Gastrocnemius medialis (tissue), 4 donors: ENCODE measurements at places on chromosomes 6 and 20. TPM values are rescaled to one million over a fixed set of nuclear protein-coding genes. Genes with fewer than 3 reads are reported as not detected.

The ZNF391 gene
- total RNA-seq = 0.27 TPM

The BPIFA3 gene
- total RNA-seq = not detected

The LTA gene
- total RNA-seq = not detected

The AARS2 gene
- total RNA-seq = 4.4 TPM

The POLH gene
- total RNA-seq = 5.7 TPM

The TUBB2B gene
- 3.5 TPM for total RNA-seq

The RNF39 gene
- total RNA-seq = not detected

The TNXB gene
- total RNA-seq = 12.0 TPM

The RUNX2 gene
- total RNA-seq = 0.95 TPM
